ENCODE measurements at places on chromosomes 1 and 21.

DNA sequence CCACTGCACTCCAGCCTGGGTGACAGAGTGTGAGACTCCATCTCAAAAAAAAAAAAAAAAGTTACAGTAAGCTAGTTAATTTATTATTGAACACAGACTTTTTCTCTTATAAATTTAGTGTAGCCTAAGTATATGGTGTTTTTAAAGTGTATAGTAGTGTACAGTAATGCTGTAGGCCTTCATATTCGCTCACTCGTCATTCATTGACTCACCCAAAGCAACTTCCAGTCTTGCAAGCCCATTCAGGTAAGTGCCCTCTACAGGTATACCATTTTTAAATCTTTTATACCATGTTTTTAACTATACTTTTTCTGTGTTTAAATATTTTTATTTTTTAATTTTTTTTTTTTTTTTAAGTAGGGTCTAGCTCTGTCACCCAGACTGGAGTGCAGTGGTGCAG lies 12.1 kb downstream of the POU2F1 start:
- no peak for DNase-seq

DNA sequence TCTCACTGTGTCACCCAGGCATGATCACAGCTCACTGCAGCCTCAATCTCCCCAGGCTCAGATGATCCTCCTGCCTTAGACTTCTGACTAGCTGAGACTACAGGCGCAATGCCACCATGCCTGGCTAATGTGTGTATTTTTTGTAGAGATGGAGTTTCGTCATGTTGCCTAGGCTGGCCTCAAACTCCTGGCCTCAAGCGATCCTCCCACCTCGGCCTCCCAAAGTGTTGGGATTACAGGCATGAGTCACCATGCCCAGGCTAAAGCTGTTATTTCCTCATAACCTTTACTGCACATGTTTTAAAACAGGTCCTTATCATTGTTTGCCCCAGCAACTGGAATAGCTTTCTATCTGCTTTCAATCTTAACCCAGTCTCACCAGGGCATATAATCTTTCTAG lies 2.9 kb downstream of the SARS1 start:
- no peak for DNase-seq

DNA sequence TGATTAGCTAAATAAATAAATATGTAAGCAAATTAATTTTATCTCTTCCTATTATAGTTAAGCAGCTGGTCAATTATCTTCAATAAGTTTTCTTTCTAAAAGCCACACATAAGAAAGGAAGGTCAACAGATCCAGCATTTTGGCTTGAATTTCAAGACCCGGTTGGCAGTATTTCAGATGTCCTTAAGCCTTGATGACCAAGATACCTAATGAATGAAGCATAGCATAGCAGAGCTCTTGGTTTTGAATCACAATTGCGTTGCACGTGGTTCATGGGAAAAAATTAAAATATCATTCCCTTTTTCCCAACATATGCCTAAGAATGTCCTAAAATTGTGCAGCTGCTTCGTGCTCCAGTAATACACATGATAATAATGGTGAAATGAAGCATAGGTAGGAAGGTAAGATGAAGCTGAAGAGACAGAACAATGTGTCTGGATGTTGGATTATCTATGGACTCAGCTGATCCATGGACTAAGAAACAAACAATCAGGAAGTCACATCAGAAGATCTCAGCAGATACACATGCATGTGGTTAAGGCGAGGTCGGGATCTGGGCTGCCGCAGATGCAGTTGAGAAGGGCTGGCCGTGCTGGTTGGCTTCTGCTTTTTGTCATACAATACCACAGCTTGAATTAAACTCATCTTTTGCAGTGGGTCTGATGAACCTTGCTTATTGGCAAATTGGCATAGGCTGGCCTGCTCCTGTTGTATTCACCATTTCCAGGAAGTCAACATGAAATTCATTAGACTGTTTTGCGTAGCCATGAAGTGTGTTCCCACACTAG lies 284.9 kb upstream of the RUNX1 start:
- no peak for DNase-seq

DNA sequence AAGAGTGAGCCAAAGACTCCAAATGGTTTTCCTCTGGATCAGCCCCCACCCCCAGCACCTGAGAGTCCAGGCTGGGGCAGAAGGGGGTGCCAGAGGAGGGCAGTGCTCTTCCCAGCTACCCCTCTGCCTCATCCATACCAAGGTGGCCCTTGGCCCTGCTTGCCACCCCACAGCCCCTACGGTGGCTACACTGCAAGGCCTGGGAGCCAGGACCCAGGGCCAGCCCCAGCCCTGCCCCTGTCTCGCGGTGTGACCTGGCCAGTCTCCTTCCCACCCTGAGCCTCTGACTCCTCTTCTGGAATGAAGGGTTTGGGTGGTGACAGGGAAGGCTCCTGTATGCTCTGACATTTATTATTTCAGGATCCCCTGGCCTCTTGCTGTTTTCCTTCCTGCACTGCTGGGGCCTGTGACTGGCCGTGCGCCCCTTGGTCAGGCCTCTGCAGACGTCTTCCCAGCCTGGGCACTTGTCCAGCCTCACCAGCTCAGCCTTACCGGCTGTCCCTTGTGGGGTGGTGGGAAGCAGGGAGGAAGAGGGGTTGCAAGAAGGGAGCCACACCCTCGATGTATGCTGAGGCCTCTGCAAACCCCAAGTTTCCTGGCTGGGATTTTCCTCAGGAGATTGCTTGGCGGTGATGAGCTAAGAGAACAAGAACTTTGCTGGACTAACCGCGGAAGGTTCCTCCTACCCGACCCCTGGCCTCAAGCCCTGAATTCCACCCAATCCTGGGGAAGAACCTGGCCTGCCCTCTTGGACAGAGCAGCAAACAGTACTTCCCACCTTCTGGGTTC lies 13.5 kb downstream of the ASAP3 start:
- no peak for DNase-seq

GRCh38 chr1:22789356-22789994 lies 78.8 kb downstream of the EPHB2 start:
- DNase-seq: peak; percentile 47

DNA sequence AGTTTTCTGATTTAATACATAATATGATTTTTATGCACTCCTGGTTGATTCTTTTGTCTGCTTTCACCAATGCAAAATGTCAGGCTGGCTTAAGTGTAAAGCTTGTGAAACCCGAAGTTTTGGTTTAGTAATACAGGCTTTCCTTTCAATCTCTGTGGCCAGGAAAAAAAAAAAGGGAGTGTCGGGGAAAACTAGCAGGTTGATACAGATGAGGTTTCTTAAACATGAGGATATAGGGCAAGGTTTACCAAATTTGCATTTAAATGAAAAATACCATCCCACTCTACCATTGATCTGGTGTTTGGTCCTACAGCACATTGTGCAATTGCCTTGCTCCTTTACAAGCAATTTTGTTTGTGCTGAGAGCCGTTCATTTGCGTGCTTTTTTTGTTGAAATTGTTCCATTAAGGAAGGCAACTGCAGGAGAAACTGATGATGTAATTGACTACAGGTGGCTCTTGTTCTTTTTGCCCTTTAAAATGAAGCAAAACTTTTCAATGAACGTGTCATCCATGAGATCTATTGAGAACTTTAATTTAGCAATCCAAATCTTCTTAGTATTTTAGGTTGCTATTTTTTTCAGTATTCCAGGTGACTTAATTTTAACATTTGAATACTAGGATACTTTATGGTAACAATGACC lies 22.7 kb downstream of the CLIC6 start:
- no peak for DNase-seq

DNA sequence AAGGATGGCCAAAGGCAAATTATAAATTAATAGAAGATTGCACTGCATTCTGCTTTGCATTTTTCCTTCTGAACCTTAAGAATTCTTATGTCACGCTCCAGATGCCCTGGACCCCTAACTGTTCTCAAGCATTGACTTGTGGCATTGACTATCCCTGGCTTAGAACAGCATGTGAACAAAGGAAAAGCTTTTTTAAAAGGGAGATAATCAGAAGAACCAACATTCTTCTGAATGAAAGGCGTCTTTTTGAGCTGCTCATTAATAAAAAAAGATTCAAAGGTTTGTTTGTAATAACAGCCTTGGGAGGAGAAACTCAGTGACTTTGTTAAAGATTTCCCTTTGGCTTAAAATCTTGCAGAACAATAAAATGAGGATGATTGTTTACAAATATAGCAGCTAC lies 105.5 kb downstream of the TNNI3K start:
- DNase-seq: no peak

DNA sequence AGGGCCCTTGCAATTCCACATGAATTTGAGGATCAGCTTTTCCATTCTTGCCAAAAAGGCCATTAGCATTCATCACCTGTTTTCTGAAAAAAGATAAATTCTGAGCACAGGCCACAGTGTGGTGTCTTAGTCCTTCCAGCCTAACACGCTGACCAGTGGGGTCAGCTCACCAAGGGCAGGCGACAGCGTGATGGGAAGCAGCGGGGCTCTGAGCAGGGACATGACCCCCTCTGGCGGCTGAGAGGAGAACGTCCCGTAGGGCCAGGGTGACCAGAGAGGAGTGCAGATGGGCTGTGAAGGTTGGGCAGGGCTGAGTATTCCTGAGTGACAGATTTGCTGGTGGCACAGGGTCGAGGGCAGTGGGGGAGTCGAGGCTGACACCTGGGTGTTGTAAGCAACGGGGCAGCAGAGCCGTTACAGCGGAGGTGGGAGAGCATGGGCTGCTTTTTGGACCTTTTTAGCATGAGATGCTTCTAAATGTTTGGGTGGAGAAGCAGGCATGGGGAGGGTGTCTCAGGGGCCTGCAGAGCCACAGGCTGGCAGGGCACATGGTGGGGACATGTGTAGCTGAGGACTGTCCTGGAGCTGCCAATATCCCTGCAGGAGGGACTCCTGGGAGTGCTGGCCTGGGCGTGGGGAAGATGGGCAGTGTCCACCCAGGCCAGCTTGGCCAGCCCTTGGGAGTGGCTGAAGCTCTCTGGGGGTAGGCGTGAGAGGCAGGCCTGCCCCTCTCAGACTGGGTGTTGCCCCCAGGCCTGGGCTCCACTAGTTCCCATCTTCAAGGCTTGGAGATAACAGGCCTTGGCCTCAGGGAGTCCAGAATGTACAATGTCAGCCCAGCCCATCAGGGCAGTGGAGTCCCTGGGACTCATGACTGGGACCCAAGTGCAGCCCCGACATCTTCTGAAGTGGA lies 8.6 kb upstream of the CALML6 start:
- DNase-seq: peak; percentile 88

DNA sequence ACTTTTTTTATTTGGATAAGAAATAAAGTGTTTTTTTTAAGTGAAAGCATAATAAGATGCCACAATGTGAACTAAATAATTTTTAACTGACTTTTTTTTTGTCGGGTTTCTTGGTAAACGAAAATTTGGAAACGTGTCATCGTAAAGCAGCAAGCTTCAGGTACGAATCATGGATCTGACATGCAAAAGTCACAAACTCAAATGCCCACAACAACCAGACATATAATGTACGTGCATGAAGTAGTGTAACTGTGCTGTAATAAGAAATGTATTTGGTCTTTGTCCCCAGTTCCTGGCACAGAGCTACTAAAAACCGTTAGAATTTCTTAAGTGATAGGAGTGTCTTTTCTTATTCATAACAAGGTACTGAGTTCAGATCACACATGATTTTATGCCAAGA lies 44.3 kb upstream of the LRRC7 start:
- DNase-seq: no peak

GRCh38 chr1:153220606-153221303 lies 3.4 kb downstream of the PRR9 start:
- peak; percentile 52 for DNase-seq

GRCh38 chr1:41315146-41315822 lies 46.0 kb upstream of the FOXO6 start:
- peak; percentile 76 for DNase-seq

- DNase-seq: no peak
Observed at GRCh38 chr1:17966341-17966740, 141.3 kb upstream of the IGSF21 start.

- no peak for DNase-seq
Observed at GRCh38 chr1:31959521-31960340, 21.6 kb upstream of the PTP4A2 start.

GRCh38 chr1:201905234-201905890 lies 16.7 kb downstream of the SHISA4 start:
- DNase-seq: no peak

- DNase-seq: peak; percentile 42
Observed at GRCh38 chr1:200028586-200029034, 1.1 kb downstream of the NR5A2 start.

DNA sequence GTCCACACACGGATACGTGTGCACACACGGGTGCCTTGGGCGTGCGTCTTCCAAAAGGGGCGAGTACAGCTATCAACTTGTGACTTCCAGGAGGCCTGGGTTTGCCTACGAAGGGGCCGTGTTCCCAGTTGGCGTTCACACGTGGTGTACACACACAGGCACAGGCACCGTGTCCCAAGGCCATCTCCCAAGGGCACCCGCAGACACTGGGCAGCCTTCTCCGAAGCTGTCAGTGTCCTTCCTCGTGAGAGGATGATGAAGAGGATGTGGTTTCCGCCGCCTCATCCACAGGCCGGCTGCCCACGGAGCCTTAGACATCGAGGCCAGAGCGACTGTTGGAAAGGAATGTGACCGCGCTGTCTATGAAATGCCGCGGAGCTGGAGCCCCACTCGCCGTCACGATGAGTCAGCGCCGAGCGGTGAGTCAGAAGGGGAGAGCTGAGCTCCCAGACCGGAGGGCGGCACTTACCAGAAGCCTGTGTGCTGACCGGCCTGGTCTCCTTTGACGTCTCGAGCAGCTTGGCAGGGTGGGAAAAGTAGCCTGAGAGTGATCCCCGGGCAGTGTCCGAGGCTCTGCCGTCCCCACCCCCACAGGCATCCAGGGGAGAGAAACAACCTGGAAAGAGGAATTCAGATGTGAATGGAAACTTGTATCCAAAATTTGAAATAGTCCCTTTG lies 141.4 kb upstream of the ARHGEF16 start:
- DNase-seq: no peak

DNA sequence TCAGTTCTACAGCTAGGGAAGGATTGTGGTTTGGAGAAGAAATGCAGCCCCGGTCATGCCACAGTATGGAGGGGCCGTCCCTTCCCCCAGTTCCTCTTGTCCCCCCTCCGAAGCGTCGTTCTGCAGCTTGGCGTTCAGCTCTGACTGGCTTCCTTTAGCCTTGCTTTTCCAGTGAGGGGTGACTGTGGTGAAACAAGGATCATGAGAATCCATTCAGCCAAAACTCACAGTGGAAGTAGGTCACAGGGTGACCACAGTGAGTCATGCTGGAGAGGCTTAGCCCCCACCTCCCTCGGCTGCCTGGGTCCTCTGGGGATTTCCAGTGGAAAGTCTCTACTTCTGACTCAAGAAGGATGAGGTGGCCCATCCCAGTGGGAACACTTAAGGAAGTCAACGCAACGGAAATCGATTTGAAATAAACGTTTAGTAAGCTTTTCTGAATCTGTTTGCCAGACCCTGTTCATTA lies 37.3 kb upstream of the COL6A2 start:
- peak; percentile 9 for DNase-seq

DNA sequence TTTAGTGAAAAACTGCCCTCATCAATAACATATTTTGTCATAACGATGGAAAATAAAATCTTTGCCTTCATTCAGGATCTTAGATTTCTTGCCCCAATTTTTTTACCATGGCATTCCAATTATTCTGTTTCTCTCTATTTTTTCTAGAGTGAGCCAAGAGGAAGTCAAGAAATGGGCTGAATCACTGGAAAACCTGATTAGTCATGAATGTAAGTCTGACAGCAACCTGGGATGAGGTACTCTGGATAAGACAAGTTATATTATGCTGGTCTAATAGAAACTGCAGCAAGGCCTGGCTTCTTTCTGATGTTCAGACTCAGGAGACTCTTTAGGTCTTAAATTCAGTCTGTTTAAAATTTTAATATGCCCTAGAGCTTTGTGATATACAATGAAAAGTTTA lies 3.5 kb downstream of the RGS4 start:
- DNase-seq: no peak

GRCh38 chr21:20258542-20258941 lies 739.7 kb upstream of the NCAM2 start:
- no peak for DNase-seq

GRCh38 chr1:82994616-82995263 lies 1004.2 kb downstream of the TTLL7 start:
- no peak for DNase-seq

Measured in WERI-Rb-1 (cell line).